K562 (cell line): ENCODE measurements at places on chromosomes 6 and 20.

DNA sequence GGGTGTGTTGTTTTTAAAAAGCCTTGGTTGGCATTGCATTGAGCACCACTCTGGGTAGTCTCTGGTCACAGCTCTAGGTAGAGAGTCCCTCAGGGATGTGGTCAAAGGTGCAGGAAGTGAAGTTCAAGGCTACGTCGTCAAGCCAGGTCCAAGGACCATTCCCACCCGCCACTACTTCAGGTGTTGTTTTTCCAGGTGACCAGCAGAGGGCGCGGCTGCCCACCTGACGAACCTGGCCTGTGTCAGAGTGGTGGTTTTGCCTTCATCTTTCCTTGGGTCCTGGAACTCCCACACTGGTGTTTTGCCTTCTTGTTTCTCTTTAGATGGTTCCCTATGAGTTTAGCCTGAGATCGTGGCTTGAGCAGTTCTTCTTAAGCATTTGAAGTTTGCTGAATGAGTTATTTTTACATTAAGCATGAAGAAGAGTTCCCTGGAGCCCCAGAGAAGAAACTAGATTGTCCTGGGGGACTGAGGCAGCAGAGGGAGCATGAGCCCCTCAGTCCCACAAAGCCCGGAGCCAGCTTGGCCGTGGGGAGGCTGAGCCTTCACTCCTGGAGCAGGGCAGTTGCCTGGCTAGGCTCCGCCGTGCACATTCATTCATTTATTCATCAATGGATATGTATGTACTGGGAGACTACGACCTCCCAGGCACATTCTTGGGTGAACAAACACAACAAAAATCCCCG lies 5.6 kb upstream of the PHACTR3 start:
- peak; percentile 57 for DNase-seq

DNA sequence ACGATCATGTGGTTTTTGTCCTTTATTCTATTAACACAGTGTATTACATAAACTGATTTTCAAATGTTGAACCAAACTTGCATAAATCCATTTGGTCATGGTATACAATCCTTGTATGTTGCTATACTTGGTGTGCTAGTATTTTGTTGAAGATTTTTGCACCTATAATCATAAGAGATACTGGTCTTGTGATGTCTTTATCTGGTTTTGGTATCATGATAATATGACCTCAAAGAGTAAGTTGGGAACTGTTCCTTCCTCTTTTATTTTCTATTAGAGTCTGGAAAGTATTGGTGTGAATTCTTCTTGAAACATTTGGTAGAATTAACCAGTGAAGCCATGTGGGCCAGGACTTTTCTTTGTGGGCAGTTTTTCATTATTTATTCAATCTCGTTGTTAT lies 65.3 kb downstream of the TRPC4AP start:
- no peak for DNase-seq

GRCh38 chr20:63544958-63545516 lies 2.5 kb downstream of the SRMS start:
- no peak for DNase-seq

DNA sequence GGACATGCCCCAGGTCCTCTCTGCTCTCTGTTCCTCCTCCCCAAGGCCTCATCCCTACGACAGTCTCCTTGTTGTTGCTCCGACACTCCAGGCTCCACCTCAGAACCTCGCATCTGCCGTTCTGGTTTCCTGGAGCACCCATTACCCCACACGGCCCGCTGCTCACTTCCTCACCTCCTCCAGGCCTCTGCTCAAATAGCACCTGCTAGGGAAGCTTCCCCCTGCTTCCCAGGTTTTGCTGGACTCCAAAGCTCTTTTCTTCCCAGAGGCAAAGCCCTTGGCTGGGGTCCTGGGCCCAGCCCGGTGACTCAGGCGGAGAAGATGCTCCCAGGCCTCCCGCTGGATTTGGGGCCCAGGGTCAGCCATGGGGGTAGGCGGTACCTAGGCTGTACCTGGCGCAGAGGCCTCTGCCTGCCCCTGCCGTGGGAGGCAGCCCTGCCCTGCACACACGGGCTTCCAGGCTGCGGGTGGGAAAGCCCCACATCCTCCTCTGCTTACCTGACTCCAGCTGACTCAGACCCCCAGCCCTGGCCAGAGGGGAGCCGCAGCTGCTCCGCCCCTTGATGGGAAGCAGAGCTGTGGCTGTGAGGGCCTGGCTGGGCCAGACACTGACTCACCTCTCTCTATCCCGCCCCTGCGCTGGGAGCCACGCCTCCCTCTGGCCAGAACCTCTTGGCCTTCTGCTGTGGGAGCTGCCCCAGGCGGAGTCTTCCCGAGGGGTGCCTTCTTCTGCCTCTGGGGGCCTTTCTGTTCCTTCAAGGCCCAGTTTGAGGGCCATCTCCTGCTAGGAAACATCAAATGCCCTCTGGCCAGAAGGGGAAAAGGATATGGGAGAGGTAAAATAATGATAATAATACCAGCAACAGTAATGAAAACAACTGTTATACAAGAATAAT lies 130.5 kb downstream of the CEBPB start:
- peak; percentile 93 for DNase-seq

GRCh38 chr6:3500262-3501014 lies 43.6 kb upstream of the SLC22A23 start:
- DNase-seq: no peak

- no peak for DNase-seq
Measured at GRCh38 chr20:3777716-3778629, 3.3 kb downstream of the SPEF1 start.

GRCh38 chr20:44348168-44348659 lies 7.3 kb upstream of the HNF4A start:
- DNase-seq: no peak

DNA sequence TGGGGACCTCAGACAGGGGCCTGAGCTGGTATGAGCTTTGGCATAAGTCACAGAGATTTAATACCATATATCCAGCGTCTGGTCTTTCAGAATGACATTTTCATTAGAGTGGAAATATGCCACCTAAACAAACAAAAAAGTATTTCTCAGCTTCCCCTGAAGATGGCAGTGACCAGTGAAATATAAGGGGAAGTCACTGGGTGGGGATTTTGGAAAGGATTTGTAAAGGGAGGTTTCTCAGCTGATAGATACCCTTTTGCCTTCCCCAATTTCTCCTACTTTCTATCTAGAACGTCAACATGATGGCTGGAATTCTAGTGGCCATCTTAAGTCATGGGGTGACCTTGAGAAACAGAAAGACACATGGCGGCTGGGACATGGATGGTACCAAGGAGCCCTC lies 137.7 kb upstream of the LRFN2 start:
- DNase-seq: no peak

DNA sequence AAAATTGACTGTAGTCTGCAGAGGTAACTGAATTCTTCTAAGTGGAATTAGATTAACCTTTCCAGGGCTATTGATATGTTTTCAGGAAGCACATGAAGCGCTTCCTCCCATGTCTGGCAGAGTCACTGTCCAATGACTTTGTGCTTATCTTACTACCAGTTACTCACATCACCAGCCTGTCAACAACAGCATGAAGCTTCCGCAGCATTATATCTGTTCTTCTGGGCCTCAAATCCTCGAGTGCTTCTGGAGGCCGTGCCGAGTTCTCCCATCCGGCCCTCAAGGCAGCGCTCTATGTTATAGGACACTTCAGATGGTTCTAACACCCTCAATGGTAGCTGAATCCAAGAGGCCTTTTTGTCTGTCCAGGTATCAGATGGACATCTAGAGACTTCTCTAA lies 33.2 kb downstream of the PSMG4 start:
- DNase-seq: peak; percentile 76
